ENCODE measurements at places on chromosomes 16 and 17.

GRCh38 chr17:28540231-28540630 lies 12.2 kb downstream of the UNC119 start:
- no peak for ATAC-seq

GRCh38 chr16:74372953-74373846 lies 2.9 kb upstream of the NPIPB15 start:
- no peak for ATAC-seq

GRCh38 chr17:56602292-56603130 lies 9.0 kb downstream of the NOG start:
- peak; percentile 34 for ATAC-seq

GRCh38 chr17:21523497-21524210 lies 147.5 kb downstream of the KCNJ12 start:
- ATAC-seq, result no peak

- no peak for ATAC-seq
Measured at GRCh38 chr16:28937222-28937876, 5.6 kb downstream of the CD19 start.

- no peak for ATAC-seq
Measured at GRCh38 chr17:4856937-4857314, 23.8 kb downstream of the MINK1 start.

GRCh38 chr16:67349172-67349571 lies 22.6 kb downstream of the LRRC36 start:
- peak; percentile 68 for ATAC-seq

DNA sequence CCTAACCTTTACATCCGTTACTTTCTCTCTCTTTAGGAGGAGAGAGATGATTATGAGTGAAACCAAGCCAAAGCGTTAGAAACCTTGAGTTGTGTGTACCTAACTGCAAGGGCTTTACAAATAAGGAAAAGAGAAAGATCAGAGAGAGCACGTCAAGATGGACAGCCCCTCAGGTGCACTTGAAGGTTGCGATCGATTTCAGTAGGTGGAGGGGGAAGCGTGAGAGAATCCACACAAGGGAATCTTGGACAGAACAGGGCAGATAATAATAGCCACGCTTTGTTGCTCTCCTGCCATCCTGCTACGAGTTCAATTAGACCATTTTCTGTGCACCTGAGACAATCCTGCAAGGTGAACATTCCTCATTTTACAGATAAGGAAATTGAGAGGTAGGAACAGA lies 78.4 kb downstream of the VAT1L start:
- no peak for ATAC-seq

DNA sequence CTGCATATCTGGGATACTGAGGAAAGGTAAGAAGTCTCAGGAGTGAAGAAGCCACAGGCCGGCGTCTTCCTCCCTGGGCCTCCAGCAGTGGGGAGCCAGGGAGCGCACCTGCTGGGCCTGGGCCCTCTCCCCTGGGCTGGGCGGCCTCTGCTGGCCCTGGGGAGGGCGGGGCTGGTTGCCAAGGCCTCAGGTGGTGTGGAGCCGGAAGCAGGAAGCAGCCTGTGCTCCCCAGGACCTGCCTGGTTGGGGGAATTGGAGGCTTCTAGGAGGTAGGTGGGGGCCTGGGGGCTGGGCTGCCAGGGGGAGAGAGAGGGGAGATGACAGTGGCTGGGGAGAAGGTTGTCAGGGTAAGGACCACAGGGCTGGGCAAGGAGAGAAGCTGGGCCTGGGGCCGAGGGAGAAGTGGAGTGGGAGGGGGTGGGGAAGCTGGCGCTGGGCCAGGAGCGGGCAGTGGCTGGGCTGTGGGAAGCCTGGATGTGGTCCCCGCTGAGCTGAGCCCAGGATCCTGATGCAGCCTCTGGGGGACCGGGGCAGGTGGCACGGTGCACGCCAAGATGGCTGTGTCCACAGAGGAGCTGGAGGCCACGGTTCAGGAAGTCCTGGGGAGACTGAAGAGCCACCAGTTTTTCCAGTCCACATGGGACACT lies at the start of gene SMIM22:
SMIM22 (plus strand) TSS at position 189 of the 647 bp plus-strand sequence; CDS start at position 555, 366 bp downstream.
- ATAC-seq, result no peak

DNA sequence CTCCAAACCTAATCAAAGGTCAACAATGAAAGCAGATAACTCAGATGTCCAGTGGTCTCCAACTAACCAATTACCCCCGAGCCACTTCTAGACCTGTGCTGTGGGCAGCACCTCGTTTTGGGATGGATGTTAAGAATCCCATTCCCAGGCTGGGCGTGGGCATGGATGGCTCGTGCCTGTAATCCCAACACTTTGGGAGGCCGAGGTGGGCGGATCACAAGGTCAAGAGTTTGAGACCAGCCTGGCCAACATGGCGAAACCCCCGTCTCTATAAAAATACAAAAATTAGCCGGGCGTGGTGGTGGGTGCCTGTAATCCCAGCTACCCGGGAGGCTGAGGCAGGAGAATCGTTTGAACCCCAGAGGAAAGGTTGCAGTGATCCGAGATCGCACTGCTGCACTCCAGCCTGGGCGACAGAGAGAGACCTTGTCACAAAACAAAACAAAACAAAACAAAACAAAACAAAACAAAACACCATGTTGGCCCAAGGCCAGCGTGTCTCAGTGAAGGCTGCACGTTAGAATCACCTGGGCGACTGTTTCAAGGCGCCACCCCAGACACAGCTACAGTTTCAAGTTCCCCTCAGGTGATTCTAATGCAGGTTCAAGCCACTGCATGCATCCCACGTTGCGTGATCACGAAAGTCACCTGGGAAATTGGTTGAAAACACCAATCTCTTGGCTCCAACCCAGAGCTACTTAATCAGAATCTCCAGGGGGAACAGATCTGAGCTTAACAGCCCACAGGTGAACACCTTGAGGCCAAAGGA lies 21.3 kb downstream of the COX4I1 start:
- no peak for ATAC-seq

DNA sequence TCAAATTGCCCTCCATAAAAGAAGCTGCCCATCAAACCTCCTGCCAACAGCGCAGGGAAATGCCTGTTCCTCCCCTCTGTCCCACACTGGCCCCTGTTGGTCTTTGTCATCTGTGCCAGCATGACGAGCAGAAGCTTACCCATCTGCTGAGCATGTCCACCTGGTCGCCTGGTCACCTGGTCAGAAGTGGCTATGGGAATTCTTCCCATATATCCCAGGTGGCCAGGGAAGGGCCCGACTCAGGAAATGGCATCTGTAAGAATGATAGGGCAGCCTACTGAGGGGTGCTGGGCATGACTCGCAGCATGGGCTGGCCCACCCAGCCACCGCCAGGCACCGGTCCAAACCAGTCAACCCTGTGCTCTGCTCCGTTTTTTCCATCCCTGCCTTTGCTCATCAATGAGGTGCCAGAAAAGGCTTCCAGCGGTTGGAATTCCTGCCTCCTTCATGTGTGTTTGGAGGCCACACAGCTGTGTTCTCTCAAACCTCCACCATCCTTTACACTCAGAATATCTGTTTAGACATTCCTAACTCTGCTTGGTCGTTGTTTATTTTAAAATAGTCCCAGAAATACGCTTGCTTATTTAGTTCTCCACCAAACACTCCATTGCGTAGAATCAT lies 145.2 kb downstream of the CLEC16A start:
- no peak for ATAC-seq

GRCh38 chr17:58085039-58085715 lies 2.0 kb downstream of the DYNLL2 start:
- no peak for ATAC-seq

GRCh38 chr17:20965492-20965891 lies 77.3 kb downstream of the USP22 start:
- ATAC-seq, result no peak

GRCh38 chr17:76262732-76263344 lies 2.3 kb upstream of the UBALD2 start:
- no peak for ATAC-seq

GRCh38 chr17:55441544-55441943 lies 19.9 kb upstream of the MMD start:
- no peak for ATAC-seq

GRCh38 chr16:57985204-57986181 lies 14.6 kb upstream of the CNGB1 start:
- peak; percentile 60 for ATAC-seq

GRCh38 chr17:77508047-77508715 lies 367.4 kb downstream of the SEC14L1 start:
- no peak for ATAC-seq

- peak; percentile 67 for ATAC-seq
Measured at GRCh38 chr16:84648595-84649510, 542 bp downstream of the KLHL36 start.

GRCh38 chr16:67989322-67990017 lies 9.2 kb upstream of the DPEP3 start:
- ATAC-seq, result no peak

DNA sequence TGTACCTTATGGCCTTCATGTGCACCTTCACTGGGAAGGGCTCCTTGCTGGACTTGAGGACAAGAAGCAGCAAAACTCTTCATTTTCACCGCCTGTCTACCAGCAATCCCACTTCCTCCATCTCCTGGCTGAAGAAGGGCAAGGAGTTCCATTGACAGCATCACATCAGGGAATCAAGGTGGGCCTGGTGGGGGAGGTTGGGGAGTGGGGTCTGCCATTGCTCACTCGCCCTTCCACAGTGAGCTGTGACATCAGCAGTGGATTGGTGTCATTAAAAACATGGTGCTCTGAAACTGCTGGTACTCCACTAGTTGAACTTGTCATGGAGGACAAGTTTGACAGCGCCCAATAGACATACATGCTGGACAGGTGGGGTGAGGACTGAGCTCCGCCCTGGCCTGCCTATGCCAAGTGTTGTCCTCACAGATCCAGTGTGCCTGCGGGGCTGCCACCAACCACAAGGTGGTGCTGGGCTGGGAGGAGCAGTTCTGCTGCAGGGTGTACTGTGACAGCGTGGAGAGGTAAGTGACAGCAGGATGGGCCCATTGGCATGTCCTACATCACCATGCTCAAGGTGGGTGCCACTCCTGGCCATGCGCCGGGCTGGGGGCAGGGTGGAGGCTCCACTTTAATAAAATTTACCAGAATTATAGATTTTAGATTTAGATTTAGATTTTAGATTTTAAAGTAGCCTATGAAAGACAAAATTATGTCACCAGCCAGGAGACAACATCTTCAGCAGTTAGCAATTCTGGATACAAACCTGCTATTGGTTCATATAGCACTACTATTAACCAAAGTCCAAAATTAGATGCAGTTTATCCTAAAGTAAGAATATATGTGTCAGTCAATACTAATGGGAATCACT lies 1729.1 kb downstream of the TP53TG3F start:
- ATAC-seq, result no peak

DNA sequence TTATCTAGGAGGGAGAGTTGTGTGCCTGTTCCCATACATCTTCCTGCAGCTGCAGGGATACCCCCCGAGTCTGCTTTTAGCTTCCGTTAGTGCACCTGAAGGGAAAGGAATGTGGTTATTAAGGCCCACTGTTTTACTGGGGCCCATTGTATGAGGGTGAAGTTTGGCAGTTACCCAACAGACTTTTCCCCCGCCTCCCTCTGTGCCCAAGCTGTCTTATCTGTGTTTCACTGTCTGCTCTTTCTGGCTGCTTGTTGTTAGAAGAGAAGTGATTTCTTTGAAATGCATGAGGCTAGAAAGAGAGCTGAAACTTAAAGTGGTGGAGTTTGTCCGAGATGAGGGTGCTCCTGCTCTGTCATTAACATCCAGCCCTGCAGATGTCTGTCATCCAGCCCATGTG lies 7.4 kb upstream of the OR1A2 start:
- ATAC-seq, result no peak

DNA sequence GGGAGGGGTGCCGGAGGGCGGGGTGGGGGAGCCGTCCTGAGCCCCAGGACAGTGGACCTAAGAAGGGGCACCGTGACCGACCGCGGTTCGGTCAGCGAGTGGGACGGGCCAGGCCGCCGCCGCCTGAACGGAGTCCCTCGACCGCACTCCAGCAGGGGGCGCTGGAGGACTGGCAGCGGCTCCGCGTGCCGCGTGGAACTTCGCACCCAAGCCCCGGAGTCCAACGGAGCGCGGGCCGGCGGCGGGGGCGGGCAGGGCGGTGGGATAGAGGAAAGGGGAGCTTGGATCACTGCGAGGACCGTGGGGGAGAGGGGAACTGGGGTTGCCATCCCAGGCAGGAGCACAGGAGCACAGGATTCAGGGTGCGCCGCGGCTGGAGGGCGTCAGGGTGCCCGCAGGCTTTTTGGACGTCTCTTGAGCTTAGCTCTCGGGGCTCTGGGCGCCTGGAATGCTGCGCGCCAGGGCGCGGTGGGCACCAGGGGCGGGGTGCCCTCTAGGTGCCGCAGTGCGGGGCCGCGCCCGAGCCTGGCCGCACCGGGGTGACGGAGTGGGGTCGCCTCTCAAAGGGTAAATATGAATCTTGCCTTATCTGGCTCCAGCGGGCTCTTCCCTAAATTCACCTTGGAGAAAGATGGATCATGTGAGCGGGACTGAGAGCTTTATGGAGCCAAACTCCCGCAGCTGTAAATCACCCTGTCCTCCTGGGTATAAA lies 379 bp upstream of the OTOP2 start:
- peak; percentile 49 for ATAC-seq

- no peak for ATAC-seq
Measured at GRCh38 chr16:28163699-28164098, 48.1 kb downstream of the XPO6 start.

DNA sequence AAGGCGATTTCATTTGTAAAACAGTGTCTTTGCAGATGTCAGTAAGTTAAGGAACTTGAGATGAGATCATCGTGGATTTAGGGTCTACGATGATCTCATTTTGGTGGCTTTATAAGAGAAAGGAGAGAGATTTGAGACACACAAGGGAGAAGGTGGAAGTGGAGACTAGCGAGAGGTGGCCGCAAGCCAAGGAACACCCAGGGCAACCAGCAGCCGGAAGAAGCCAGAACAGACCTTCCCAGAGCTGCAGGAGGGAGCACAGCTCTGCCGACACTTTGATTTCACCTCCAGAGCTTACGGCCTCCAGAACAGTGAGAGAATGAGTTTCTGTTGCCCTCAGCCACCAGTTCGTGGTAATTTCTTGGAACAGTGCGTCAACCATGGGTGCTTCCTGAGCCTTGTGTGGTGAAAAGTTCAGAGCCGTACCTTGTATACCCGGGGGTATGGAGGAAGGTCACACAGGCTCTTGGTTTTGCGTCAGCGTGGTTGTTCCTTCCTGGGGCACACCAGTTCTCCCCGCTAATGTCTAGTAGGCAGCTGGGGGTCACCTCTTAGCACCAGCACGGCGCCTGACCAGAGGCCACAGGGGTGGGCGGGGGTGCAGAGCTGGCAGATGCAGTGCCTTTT lies 12.9 kb upstream of the SEC14L1 start:
- peak; percentile 99 for ATAC-seq

DNA sequence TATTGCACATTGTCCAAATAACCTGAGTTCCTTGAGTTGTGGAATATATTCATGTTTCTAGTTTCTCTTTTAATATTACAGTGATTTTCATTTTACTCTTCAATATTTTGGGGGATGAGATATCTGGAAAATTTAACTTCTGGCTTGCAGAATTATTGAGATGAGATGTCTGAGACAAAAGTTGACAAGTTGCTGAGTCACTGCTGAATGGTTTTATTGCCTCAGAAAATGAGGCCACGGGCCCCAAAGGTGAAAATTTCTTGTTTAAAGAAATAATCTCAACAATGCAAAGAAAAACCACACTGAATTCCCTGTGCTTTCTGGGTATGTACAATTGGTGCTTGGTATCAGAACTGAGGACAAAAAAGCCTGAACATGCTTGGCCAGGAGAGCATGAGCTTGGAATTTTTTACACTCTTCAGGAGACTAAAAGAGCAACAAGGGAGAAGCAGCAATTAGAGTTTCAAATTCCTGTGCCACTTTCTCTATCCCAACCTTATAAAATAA lies 129.2 kb upstream of the TOM1L1 start:
- no peak for ATAC-seq
